ENCODE measurements at places on chromosomes 1 and 21. TPM values are rescaled to one million over a fixed set of nuclear protein-coding genes. Genes with fewer than 3 reads are reported as not detected.
A peak's percentile ranks its signal among the peaks of the same experiment; 100 is the strongest.

- no peak for DNase-seq
Measured at GRCh38 chr21:31186916-31187315, 148.6 kb upstream of the KRTAP19-8 start.

GRCh38 chr1:206715552-206716158 lies 30.9 kb downstream of the MAPKAPK2 start:
- no peak for DNase-seq

The PLPPR5 gene
- total RNA-seq = not detected

GRCh38 chr1:228110556-228110955 lies 1.5 kb upstream of the MRPL55 start:
- DNase-seq = no peak

DNA sequence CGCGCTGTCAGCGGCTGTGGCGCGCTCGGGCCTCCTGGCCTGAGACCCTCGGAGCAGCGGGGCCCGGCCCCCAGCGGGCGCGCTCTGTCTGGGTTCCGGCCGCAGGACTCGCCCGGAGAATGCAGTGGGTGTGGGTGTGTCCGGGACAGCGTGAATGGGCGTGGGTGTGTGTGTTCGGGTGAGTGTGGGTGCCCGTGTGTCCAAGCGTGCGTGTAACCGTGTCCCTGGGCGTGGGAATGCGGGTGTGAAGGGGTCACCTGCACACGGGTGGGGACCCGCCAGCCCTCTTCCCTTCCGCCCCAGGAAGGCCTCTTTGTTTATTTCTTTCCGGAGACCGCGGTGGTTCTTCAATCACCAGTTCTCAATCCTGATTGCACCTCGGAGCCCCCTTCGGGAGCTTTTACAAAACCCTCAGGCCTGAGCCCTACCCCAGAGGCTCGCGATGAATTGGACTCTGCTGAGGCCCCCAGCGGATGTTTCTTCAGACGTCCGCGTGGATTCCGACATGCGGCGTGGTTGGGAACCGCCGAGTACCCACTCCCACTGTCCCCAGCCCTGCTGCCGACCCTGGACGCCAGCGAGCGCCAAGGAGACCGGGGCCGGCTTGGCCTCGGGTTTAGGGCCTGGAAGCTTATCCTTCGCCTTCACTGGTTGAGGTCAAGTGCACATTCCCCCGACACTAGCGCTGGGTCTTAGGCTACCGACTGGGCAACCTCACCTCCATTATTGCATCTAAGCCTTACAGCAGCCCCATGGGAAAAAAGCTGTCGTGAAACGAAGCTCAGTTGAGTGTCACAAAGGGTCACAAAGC lies 19.3 kb downstream of the SERTAD4 start:
- DNase-seq = no peak

DNA sequence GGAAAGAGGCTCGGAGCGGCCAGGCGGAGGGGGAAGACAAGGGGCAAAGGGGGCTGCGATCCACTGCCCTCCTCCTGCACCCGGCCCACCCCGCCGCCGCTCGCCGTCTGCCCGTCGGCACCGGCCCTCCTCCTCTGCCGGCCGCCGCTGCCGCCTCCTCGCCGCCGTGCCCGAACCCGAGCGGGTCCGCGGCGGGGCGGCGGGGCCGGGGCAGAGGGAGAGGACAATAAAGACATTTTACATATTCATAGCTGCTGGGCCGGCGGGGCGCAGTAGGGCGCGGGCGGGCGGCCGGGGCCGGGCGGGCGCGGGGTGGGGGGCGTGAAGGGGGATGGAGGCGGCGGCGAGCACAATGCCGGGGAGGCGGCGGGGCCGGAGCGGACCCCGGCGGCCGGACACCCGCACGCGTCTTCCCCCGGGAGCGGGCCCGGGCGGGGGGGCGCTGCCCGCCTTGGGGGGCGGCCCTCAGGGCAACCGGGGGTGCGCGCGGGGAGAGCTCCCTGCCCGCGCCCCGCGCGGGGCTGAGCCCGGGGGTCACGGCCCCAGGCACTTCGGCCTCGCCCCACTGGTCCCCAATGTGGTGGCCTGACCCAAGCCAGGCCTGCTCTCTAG lies 546 bp downstream of the POU2F1 start:
- DNase-seq = no peak

DNA sequence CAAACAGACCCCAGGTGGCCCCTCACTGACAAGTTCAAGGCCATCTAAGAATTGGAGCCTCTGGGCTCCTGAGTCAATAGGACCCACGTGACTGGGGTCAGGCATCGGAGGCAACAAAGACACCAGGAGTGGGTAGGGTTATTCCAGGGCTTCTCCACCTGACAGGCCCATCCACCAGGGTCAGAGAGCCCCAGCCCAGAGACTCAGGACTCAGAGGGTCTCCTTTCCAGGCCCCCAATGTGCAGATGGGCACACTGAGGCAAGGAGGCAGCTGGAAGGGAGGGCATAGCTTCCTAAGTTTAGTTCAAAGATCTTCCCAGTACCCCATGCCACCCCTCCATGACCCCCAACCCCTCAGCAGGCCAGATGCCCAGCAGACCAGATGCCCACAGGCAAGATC lies 388.6 kb downstream of the MATN1 start:
- DNase-seq = no peak

The SLC30A10 gene
- not detected for total RNA-seq

DNA sequence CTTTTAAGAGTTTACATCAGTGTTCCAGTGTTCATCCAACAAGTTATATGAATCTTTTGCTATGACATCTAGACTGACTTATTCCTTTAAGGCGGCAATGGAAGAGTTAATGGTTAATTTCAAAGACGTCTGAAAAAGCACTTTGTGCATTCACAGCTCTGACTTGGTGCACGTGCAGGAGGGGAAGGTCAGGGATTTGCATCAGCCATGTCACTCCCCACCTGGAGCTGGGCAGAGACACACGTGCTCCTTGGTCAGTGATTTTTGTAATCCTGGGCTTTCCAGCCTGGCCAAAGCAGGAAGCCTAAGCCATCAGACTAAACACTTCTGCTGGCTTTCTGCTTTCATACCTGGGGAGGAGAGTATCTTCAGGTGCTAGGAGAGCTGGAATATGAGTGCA lies 96.3 kb downstream of the ST3GAL3 start:
- DNase-seq = no peak

- no peak for DNase-seq
Measured at GRCh38 chr1:7581754-7582459, 189.2 kb upstream of the VAMP3 start.

The FYB2 gene
- total RNA-seq = not detected

GRCh38 chr21:27424601-27425000 lies 457.7 kb upstream of the ADAMTS5 start:
- no peak for DNase-seq

The TNFRSF18 gene
- total RNA-seq = not detected

DNA sequence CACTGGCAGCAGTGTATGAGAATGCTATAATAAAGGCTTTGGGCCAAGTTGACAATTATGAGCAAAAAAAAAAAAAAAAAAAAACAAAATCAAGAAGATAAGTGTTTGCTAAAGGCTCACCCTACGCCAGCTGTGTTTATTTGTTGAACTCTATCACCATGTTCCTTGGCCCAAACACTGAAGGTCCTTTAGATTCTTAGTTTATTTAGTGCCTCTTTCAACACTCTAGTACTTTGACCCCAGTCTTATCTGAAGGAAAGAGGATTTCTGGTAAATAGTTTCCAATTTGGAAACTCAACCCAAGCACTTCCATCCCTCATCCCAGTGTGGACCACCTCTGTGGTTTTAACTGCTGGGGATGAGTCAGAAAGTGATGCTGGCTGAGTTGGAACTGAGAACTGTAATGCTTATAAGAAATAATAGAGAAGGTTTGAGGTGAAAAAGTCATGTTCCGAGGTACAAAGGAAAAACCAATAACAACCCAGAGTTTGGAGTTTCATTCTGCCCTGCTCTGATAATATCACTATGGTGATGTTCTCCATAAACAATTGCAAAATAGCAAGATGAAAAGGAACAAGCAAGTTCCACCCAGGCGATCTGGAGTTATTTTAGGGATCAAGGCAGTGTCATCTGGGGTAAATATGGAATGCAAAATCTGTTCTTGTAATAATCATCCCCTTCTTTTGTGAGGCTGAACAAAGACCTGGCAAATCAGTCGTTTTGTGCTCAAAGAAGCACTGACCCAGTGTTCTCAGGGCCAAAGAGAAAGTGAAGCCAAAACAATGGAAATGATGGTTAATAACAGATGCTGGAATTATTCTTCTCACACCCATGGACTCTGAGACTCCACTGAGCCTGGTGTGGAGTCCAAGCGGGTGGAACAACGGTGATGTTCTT lies 19.7 kb upstream of the CAPZB start:
- no peak for DNase-seq

The GJA9 gene
- not detected for total RNA-seq

GRCh38 chr1:225509770-225510169 lies 81.9 kb upstream of the LBR start:
- DNase-seq = no peak

DNA sequence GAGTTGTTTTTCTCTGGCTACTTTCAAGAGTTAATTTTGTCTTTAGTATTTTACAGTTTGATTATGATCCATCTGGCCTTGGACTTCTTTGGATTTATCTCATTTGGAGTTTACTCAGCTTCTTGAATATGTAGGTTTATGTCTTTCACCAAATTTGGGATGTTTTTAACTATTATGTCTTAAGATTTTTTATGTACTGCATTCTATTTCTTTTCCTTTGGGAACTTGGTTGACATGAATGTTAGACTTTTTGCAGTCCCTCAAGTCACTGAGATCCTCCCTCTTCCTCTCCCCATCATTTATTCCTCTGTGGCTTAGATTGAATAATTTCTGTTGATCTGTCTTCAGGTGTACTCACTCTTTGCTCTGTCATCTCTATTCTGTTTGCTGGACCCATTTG lies 112.0 kb downstream of the XPR1 start:
- DNase-seq = no peak

- no peak for DNase-seq
Measured at GRCh38 chr1:223844787-223845036, 1.0 kb downstream of the TP53BP2 start.

GRCh38 chr1:204445860-204446412 lies 34.3 kb upstream of the PPP1R15B start:
- DNase-seq = peak; percentile 17

DNA sequence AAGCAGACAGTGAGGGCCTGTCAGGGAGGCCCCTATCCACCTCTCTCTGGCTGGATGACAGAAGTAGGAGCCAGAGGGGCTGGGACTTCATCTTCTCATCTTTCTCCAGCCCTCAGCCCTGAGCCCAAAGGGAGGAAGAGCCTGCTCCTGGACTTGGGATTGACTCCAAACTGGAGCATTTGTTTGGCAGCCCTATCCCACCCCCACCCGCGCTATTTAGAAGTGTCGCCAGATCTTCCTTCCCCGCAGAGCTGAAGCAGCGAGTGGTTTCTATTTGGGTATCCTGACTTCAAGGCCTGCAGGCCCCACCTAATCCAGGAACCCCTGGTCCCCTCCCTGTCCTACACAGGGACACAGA lies 9.6 kb downstream of the NES start:
- DNase-seq = no peak

DNA sequence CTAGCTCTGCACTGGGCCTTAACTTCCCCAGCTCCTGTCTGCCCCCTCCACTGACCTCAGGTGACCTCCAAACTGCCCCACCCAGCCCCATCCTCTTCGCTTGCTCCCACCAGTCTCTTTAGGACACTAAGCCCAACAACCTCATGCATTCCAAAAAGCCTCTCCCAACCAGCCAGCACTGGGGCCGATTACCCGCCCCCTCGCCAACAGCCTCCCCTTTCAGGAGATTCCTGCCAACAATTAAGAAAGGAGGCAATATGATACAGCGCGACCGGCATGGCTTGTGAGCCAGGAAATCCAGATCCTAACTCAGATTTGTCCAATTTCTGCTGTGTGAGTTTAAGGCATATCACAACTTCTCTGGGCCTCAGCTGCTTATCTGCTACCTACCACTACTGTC lies 14.7 kb downstream of the KANK4 start:
- no peak for DNase-seq

- peak; percentile 45 for DNase-seq
Measured at GRCh38 chr1:153548722-153549688, at the start of gene S100A3. Gene S100A3, minus strand, starts transcription at chr1:153549258. Its CDS starts 773 bp downstream, at chr1:153548485.

- no peak for DNase-seq
Measured at GRCh38 chr1:205817988-205818387, 5.0 kb upstream of the SLC41A1 start.

DNA sequence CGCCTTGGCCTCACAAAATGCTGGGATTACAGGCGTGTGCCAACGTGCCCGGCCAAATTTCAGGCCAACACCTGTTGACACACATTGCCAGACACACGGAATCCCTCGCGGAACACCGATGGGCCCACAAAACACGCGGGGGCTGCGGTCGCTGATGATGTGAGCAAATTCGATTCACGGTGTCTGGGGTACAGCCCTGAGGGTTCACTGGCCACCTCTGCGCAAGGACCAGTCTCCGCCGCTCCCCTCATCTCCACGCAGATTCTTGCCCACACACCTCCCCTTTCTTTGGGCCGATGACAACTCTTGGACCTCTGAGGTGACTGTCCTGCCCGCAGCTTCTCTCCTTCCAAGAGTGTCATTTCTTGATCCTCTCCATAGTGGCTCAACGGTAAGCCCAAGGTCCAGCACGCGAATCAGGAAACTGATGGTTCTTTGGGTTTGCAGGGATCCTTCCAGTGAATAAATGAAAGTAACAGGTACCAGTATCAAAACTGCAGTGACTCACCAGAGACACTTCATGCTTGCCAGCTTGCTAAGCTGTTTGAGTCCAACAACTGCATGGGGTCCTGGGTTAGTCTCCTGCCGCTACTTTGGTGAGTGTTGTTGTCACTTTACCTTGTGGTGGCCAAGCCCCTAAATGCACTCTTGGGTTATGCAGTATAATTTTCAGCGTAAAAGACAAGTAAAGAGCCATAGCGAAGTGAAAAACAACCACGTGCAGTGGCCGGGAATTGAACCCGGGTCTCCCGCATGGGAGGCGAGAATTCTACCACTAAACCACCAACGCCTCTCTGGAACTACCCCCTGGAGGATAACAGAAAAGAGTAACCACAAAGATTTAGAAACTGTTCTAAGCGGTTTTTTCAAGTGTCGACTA lies 11.0 kb upstream of the RNU1-3 start:
- peak; percentile 92 for DNase-seq

GRCh38 chr1:40630488-40631223 lies 34.8 kb downstream of the RIMS3 start:
- DNase-seq = peak; percentile 55

DNA sequence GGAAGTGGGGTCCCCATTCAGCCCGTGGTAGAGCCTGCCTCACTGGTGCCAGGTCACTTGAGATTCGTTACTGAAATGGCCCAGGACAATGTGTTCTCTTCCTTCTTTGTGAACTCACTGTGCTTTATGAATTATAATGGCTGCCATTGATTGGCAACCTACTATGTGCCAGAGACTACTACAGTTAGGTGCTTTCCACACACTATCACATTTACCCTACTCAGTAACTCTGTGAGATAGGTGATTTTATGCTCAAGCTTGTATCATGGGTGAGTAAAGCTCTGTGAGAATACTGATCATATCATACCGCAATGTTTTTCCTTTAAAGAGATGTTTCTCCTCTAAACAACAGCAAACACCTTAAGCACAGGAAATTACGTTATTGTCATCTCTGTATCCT lies 225.9 kb downstream of the SMYD3 start:
- no peak for DNase-seq

GRCh38 chr1:185774394-185774793 lies 40.2 kb downstream of the HMCN1 start:
- no peak for DNase-seq

GRCh38 chr1:85404408-85404807 lies 60.6 kb downstream of the DDAH1 start:
- no peak for DNase-seq

- DNase-seq = no peak
Measured at GRCh38 chr21:29326914-29327554, 28.3 kb downstream of the BACH1 start.

All from HT-29 (cell line).